Activated T-helper 1 cell treated with Interleukin-2 at 50 U/mL for 16 hours (primary cell): ENCODE measurements at places on chromosomes 2 and 18.

DNA sequence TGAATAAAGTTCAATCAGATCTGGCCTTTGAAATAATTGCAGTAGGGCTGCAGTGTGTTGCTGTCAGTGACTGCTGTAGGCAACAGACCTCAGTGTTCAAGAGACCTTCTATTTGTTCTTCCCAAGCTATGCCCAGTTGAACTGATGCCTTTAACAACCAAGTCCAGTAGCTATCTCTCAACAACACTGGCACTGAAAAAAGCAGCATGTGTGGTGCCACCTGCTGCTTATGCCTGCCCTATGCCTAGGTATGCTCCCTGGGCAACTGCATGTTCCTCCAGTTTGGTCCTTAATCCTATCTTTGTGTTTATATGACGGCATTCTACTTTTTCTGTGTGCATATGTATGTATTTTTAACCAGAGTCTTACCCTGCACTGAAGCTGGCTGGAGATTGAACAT, 523.9 kb upstream of the MEX3C start:
- no peak for DNase-seq

- no peak for DNase-seq
These were observed 137.5 kb downstream of the COMMD1 start for GRCh38 chr2:62042944-62043343.

DNA sequence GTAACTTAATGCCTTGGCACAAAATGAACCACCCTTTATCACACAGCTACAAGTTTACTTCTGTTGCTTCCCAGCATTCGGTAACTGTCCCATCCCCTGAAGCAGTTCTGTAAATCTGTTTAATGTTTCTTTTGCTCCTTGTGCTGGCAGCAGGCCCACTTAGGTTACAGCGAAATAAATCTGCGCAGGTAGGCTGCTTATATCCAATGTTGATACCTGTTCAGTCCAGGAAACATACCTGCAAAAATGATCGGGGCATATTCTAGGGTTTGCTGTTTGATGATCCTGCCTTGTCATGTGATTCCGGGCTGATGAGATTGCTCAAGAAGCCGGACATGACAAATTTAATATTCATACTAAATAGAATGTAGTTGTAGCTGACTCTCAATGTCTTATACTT, 23.3 kb downstream of the PELI1 start:
- no peak for DNase-seq

DNA sequence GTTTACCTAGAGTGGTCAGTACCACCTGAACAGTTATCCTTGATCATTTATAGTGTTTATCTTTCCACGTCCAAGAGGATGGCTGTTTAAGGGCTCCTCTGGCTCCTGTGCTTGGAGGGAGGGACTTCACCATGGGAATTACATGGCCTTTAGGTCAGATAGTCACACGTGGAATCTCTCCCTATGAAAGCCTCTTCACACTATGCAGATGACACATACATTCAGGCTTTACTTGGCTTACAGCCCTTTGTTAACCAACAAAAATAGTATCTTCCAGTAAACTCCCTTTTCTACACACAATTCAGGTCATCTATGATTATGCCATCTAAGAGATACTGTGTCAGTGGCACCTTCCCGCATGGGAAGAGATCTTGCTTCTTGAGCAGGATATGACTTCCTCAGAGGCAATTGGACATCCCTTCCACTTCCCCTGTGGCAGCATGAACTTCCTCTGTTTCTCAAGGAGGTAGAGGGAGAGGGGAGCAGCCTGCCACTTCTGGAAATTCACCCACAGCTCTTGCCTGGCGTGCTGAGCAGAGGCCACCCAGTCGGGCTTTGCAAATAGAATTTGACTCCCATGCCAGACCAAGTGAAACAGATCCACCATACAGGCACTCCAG, 53.5 kb downstream of the COLEC12 start:
- DNase-seq = no peak

- DNase-seq = no peak
These were observed 125.7 kb upstream of the FZD5 start for GRCh38 chr2:207895274-207895860.

DNA sequence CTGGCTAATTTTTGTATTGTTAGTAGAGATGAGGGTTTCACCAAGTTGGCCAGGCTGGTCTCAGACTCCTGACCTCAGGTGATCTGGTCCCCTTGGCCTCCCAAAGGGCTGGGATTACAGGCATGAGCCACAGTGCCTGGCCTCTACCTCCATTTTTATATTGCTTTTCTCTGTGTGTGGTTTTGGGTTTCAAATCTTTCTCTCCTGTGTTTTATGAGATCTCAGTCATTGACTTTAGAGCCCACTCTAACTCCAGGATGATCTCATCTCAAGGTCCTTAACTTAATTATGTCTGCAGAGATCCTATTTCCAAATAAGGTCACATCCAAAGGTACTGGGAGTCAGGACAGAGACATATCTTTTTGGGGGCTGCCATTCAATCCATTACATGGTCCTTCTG, 24.7 kb downstream of the ARL4C start:
- no peak for DNase-seq

DNA sequence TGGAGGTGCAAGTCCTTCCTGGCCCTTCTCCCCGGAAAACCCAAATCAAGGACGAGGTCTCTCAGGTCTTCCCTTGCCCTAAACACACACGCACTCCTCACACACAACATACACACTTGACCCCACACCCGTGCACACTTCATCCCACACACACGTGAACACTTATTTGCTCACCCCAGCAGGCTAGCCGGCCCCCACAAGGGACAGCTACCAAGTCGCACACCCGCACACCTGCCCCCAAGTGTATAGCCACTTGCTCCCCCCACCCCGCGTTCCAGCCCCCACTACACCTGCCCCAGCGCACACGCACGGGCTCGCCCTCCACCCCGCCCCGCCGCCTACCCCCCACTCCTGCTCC, 359 bp downstream of the TGFBRAP1 start:
- no peak for DNase-seq

- peak; percentile 40 for DNase-seq
These were observed 779 bp downstream of the PTPRN start for GRCh38 chr2:219308142-219309101.

DNA sequence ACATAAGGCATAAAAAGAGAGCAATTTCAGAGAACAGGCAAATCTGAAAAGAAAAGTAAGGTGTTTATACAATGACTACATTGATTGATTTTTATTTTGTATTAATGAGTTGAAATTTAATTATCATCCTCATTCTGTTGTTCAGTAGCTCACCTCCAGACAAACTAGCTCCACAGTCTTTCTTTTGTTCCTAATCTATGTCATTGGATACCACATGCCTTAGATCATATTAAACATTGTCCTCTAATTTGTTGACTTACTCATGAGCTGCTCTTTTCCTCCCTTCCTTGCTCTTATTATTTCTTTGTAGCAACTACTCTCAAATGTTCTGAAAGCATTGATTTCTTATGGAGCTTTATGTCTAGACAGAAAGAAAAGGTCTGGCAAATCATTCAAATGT, 185.5 kb upstream of the ZSWIM2 start:
- DNase-seq = no peak

DNA sequence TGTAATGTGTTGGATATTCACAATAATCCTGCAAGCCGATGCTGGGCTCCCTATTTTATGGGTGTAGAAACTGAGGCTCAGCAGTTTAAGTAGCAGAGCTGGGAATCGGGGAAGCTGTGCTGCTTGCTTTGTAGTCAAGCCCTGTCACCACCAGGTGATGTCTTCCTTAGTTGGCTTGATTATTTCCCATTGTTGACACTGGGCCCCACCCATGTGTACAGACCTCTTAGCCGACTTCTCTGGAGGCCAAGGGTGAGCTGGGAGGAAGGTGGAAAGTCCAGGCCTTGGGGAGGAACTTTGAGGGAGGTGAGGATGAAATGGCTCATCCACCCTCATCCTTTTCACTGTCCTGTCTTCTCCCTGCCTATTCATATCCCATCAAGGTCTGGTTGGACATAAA, 60.0 kb downstream of the CAPN13 start:
- no peak for DNase-seq

DNA sequence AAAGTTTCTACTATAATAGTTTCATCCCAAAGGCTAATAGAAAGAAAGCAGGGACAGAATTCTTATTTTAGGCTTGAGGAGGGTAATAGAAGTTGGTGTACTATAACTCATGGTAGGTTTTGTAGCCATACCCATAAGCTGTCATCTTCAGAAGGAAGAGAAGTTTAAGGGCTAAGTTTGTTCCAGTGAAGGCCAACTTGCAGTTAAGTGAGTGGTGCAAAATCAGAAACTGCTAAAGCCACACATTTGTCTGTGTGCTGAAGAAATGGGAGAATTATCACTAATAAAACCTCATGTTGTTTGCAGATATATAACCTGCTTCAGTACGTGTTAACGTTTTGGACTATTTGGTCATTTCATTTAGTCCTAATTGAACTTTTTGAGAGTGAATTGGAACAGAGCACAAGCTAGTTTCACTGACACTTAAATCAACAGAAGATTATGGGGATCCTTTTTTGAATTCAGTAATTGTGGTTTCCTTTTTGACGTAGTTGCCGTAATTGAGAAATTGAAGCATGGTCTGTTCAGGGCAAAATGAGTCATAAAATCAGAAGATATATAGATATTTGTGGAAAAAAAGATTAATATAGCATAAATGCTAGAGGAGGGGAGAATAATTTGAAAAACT, 69.1 kb downstream of the PHLPP1 start:
- DNase-seq = no peak

- no peak for DNase-seq
These were observed 70.2 kb downstream of the DLGAP1 start for GRCh38 chr18:4384932-4385331.

DNA sequence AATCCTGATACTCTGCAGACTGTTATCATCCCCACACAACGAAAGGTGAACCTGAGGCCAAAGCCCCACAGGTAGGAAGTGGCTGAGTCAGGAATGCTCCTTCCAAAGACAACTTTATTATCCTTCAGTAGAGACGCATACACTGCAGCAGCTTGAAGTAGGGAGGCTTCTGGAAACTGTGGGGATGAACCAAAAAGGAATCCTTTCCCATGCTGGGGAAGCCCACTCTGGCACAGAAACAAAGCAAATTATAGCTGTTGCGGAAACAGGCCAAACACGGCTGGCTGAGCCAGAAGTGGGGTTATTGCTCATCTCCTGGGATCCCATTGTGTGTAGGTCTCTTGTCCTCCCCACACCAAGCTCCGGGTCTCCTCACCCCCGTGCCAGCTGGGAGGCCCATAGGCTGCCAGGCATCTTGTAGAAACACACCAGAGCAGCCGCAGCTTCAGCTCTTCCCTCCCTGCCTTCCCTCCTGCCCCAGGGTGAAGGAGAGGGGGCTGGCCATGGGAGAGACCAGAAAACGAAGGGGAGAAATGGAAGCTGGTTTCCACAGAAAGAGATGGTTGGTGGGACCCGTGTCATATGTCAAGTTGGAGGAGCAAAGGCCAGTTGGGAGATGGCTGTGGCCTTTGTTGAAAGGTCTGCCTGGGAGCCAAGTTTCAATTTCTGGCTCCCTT, 176.9 kb upstream of the NABP1 start:
- no peak for DNase-seq

- no peak for DNase-seq
These were observed 4.5 kb downstream of the FABP1 start for GRCh38 chr2:88123164-88123974.

- DNase-seq = no peak
These were observed 856.4 kb upstream of the CELF4 start for GRCh38 chr18:38421872-38422615.

GRCh38 chr2:157169889-157170288, 87.6 kb upstream of the GALNT5 start:
- DNase-seq = no peak

DNA sequence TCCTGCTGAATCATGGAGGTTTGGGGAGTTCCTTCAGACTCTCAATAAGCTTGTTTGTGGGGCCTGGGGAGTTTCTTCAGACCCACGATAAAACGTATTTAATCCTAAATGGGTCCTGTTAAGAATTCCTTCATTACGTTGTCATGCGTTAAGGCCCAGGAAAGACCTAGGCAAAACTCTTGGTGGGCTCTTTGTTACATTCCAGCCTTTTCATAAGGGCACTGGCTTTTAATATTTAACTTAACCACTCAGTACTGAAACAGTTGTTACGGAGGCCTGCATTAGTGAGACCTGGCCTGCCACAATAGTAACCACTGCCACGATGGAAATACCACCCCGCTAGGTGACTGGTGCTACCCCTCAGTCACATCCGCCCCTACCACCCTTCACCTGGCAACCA, 17.5 kb upstream of the BIN1 start:
- DNase-seq = no peak

DNA sequence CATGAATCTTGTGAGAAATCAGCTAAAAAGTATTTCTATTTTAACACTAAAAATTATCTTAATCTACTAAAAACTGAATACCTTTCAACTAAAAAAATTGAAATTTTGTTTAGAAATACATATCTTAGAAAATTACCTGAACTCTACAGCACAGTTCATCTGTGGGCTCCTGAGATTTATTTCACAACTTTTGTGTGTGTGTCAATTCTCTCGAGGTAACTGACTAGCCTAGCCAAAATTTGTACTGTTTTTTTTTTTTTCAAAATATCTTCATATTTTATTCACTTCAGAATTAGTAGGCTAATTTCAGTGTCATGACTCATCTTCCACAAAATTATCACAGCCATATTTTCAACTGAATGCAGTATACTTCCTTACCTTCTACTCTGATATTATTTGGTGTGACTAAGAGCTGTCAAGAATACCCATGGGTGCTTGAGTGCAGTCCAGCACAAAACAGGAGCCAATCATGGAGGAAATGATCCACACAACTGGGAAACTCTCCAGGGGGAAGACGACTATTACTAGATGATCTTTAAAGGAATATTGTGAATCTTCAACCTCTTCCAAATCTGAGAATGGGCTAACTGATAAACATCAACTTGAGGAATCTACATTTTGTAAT, 174.6 kb downstream of the ZNF385B start:
- DNase-seq = no peak

- DNase-seq = no peak
These were observed 316.1 kb upstream of the FANCL start for GRCh38 chr2:58557176-58557575.

DNA sequence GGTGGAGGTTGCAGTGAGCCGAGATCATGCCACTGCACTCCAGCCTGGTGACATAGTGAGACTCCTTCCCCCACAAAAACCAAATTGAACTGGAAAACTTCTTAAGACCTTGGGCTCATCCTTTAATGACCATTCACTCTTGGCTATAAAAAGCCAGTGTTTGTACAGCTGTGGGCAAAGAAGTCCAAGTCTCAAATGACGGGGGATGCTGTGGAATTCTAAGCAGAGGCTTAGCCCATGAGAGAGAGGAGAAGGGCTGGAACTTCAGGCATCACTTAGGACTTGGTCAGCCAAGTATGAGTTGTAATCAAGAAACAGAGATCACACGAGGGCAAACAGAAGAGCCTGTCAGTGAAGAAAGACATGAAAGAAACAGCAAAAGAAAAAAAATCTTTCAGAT, 79.3 kb upstream of the POU3F3 start:
- DNase-seq = no peak

GRCh38 chr2:187174582-187174981, 273.5 kb downstream of the CALCRL start:
- DNase-seq = no peak

DNA sequence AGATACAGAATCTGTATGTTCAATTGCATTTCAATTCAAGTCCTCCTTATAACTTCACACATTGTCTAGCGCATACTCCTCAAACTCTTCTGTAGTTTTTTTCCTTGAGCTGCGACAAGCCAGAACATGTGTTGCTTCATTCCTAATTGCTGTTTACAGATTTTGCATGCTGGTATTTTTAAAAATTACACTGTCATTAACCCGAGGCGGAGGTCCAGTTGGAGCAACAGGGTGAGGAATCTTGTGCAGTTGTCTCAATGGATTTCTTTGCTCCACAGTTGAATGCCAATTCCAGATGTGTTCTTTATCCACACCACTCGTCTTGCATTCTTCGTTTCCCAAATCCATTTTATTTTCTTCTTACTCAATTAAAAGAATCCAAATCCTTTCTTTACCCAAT, 16.4 kb upstream of the SERPINB13 start:
- no peak for DNase-seq
